ENCODE measurements at places on chromosomes 5 and 9.

DNA sequence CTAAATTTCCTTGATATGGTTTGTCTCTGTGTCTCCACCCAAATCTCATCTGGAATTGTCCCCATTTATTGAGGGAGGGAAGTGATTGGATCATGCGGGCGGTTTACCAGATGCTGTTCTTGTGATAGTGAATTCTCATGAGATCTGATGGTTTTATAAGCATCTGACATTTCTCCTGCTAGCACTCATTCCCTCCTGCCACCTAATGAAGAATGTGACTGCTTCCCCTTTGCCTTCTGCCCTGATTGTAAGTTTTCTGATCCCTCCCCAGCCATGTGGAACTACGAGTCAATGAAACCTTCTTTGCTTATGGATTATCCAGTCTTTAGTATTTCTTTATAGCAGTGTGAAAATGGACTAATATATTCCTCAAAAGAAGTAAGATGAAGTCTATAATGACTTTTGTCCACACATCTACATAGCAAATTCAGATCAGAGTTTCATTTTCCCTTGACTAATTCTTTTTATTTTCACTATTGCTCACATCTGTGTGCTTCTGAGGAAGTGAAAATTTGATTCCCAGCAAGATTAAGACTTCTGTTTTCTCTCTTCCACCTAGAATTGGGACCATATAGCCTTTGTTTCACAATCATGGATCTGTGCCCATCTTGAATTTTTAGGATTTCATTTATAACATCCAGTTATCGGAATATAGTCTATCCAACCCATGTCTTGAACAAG, 393.5 kb downstream of the DMAC1 start:
- DNase-seq, result no peak

- no peak for DNase-seq
Measured at GRCh38 chr9:21902136-21902535, 92.1 kb downstream of the CDKN2A start.

GRCh38 chr5:180102636-180103035, 31.1 kb upstream of the RNF130 start:
- no peak for DNase-seq

- no peak for DNase-seq
Measured at GRCh38 chr9:4666042-4666699, at the start of gene SPATA6L. TSS of gene SPATA6L (minus strand) at chr9:4666480. CDS start at chr9:4666250, 230 bp downstream.

- no peak for DNase-seq
Measured at GRCh38 chr9:134459164-134459563, 132.9 kb downstream of the RXRA start.

DNA sequence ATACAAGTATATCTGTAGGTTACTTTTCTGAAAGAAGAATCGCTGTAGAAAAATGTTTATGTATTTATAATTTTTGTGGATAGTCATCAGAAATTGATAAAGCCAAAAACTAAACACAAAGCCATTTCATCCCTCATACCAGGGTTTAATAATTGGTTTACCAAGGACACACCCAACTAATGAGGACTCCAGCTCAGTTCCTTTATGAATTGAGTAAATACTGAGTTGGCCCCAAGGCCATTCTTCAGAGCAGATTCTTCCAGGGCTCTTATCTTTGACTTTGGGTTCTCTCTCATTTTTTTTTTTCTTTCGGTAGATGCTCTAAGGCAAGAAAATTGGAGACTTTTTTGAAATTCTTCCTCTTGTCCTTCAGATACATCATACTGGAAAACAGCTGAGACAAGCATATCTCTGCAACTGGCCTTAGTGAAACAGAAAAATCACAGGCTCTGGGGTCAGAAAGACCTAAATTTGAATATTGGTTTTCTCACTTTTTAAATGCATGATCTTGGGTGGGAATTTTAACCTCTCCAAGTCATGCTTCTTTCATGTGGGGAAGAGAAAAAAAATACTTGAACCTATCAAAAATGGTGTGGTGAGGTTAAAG, 401.8 kb downstream of the ARHGEF28 start:
- no peak for DNase-seq

DNA sequence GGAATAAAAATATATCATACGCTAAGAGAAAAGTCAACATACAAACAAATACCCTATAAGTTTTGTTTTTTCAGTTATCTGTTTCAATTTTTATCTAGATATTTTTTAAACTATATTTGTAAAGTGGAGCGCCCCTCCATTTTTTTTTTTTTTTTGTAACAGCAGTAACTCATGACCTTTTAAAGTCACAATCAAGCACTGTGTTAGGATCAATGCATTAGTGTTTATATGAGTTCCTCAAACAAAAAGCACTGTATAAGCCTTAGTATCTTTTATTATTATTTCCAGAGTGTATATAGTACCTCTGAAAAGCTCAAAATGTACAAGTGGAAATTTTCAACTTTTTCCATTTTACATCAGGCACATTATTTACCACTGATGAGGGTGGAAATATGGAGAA, 20.6 kb downstream of the PFDN1 start:
- DNase-seq, result no peak

DNA sequence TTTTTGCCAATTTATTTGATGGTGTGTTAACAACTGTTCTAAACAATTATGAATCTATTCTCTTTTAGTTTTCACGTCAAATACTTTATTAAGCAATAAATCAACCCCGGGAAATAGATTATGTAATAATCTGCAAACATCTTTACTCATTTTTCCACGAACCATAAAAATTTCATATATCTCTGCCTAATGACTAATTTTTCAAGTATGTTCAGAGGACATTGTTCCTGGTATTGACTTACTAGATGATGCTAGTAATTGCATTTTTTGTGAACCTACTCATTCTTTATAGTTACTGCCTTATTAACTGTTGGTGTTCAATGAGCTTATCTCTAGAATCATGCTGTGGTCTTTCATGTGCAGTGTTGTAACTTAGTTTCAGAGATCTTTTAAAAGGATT, 41.0 kb upstream of the FBN2 start:
- DNase-seq, result peak; percentile 88

DNA sequence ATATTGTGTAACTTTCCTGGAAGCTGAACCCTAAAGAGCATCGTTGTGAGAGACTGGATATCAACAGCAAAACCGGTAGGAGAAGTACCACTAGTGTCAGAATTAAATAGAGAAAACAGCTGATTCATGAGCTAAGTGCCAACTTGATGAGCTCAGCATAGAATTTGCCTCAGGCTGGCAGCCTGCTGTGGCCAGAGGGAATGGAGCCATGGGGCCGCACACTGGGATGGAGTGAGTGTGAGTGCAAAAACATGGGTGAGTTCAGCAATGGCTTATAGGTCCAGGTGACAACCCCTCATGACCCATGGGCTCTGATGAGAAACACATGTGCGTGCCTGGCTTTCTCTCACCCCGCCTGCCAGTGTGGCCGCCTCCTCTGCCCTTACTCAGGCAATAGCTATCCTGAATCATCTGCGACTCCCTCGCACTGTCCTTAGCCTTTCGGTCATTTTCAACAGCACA, 25.4 kb downstream of the ADAMTS16 start:
- DNase-seq, result no peak

- no peak for DNase-seq
Measured at GRCh38 chr5:138626333-138626944, 51.2 kb upstream of the HSPA9 start.

- no peak for DNase-seq
Measured at GRCh38 chr5:138770977-138771376, 17.8 kb downstream of the CTNNA1 start.

DNA sequence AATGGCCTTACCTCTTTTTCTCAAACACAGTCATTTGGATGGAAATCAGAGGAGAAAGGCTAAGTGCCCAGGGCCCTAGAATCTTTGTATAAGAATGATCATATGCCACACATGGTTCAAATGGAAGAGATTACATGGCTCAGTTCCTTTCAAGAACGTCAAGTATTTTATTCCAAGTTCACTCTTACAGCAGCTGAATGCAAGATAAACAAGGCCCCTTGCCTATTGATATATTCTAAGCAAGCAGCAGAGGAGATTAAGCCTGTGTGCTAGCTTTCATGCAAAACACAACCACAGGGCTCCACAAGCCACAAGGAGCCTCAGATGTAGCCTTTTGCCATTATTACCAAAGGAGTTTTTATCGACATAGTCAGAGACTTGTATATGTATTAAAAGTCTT, 55.3 kb upstream of the SLCO6A1 start:
- DNase-seq, result no peak

GRCh38 chr9:109597496-109597895, 99.4 kb upstream of the PTPN3 start:
- no peak for DNase-seq

DNA sequence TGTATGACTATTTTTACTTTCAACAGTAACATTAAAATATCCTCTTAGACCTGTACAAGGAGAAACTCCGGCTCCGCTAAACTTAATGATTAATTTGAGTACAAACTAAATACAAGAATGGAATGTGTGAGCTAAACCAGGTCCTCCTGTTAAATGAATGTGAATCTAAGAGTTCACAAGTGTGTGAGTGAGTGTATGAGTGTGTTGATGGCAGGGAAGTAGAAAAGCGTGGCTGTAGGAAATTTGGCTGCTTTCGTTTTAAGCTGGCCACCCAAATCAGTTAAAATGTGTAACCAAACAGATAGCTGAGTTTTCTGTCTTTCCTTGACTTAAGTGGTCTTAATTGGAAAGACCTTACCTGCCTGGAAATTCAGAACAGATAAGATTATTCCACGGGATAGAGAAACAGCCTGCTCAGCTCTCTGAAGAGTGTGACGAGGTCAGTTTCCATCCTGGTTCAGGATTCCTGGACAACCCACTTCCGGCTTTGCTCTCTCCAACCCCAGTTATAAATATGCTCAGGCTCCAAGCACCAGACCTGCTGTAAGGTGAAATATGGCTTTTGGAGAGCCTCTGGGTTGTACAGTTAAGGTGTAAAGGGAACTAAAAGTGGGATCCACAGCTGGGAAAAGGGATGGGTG, 908.6 kb upstream of the EDIL3 start:
- DNase-seq, result no peak

DNA sequence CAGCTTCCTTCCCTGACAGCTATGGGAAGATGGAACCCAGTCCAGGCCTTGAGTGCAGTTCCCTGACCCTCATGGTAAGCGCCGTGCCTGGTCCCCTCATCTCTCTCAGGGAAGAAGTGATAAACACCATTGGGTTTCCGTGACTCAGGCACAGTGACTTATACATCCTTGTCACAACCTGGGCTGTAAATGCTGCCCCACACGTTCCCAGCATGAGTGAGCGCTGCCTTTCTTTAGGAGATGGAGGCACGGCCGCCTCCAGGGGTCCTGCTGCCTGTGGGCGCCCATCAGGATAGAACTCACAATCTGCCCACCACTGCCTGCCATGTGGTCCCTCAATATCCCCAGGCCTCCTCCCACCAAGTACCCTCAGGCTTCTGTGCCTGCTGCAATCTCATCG, 8.3 kb upstream of the NKD2 start:
- no peak for DNase-seq

GRCh38 chr5:67093279-67093678, 103.3 kb downstream of the CD180 start:
- DNase-seq, result no peak

- DNase-seq, result no peak
Measured at GRCh38 chr9:68609901-68610415, 69.3 kb upstream of the TMEM252 start.

DNA sequence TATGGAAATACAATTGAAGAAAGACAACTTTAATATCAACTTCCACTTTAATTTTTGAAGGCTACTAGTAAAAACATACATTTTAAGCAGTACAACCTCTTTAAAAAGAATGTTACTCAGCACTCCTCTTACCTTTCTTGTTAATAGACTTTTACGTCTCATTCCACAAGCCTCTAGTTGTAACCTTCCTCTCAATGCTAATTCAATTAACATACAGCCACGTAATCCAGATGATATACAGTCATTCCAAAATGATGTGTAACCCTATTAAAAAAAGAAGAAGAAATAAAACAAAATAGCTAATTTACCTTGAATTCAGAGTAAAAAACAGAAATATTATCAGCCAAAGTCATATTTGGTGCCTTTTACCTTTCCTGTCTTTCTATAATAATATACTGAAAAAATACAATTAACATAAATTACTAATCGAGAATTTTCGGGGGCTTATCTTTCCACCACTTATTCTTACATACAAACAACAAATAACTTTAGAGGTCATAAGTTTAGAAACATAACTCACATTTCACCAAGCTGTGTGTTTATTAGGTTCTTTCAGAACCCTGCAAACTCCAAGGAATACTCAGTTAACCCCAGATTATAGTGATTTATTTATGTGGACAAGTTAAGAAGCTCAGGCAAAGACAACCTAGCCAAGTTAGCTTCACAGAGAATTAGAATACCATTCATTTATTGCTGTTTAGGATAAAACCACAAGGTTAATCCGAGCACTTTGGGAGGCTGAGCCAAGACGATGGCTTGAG, 30.3 kb downstream of the GOLPH3 start:
- no peak for DNase-seq

- DNase-seq, result peak; percentile 67
Measured at GRCh38 chr5:32805971-32806638, 95.0 kb downstream of the NPR3 start.

DNA sequence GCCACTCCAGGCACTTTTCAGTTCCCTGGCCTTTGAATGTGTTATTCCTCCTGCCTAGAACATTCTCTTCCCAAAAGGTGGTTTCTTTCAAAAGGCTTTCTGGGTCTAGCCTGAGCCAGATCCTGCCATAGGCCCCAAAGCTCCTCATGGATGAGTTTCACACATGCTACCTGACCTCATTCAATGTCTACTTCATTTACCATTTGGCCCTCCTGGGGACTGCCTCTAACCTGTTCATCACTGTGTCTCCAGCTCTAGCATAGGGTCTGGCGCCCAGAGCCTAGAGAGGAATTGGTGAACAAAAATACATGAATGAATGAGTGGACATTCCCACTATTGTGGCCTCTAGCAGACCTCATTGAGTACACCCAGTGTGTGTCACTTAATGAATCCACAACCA, 5.4 kb upstream of the P4HA2 start:
- no peak for DNase-seq

- no peak for DNase-seq
Measured at GRCh38 chr9:133788045-133788818, 50.1 kb upstream of the SARDH start.

GRCh38 chr9:137685035-137685740, 66.4 kb downstream of the EHMT1 start:
- DNase-seq, result no peak

GRCh38 chr5:91486638-91487037, 103.5 kb upstream of the ARRDC3 start:
- DNase-seq, result no peak

- DNase-seq, result no peak
Measured at GRCh38 chr5:147648597-147648996, 133.9 kb downstream of the JAKMIP2 start.

DNA sequence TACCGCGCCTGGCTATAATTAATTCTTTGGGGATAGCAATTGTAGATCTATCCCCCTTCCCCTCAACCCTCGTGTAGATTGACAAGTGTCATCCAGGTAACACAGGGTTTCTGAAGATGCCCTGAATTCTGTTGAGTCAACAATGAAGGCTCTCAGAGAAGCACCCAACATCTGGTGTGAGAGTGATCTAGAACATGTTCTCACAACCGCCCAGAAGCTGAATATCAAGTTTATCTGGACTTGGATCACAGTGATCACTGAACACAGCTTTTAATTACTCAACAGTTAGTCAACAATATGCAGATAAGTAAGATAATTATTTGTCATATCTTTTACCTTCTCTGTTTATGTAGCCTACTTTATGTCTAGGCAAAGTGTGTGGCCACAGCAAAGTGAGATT, 204.2 kb upstream of the RGMB start:
- DNase-seq, result no peak

- DNase-seq, result no peak
Measured at GRCh38 chr5:7047511-7048261, 334.5 kb downstream of the TENT4A start.

GRCh38 chr5:14177634-14178033, 34.5 kb downstream of the TRIO start:
- no peak for DNase-seq

Data from fibroblast of skin of left biceps (primary cell).